Stomach (tissue), 19 donors: ENCODE measurements at places on chromosomes 2 and 18. TPM values are rescaled to one million over a fixed set of nuclear protein-coding genes. Genes with fewer than 3 reads are reported as not detected.
A peak's percentile ranks its signal among the peaks of the same experiment; 100 is the strongest.

Gene HOXD13
- not detected for total RNA-seq

Gene FER1L5
- 0.73 TPM for total RNA-seq

Gene CYP26B1
- total RNA-seq: 0.45 TPM

Gene DTNA
- 41.9 TPM for total RNA-seq

GRCh38 chr2:24538720-24539119 lies 47.7 kb downstream of the NCOA1 start:
- no peak for DNase-seq

DNA sequence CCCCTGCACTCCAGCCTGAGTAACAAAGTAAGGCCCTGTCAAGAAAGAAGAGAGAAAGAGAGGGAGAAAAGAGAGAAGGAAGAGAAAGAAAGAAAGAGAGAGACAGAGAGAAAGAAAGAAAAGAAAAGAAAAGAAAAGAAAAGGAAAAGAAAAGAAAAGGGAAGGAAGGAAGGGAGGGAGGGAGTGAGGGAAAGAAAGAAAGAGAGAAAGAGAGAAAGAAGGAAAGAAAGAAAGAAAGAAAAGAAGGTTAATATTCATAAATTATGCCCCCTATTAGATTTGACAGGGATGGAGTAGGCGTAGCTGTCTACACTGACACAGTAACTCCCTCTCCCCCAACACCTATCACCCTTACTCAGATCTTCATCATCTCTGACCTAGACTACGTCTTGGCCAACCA lies 202.3 kb downstream of the SP3 start:
- DNase-seq: no peak

DNA sequence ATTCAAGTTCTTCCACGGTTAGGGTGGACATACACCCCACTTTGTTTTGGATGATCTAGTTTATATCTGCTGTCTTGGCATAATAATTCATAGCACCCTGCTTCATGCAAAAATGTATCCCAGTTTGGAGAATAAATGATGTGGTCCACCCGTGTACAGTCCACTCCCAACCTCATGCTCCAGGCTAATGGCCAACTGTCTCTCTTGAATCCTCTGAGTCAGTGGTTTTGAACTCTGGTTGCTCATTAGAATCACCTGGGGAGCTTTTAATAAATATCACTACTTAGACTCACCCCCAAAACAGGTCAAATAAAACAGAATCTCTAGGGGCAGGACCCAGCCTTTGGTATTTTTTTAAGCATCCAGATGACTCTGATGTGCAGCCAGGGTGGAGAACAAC lies 78.5 kb downstream of the SDC1 start:
- no peak for DNase-seq

DNA sequence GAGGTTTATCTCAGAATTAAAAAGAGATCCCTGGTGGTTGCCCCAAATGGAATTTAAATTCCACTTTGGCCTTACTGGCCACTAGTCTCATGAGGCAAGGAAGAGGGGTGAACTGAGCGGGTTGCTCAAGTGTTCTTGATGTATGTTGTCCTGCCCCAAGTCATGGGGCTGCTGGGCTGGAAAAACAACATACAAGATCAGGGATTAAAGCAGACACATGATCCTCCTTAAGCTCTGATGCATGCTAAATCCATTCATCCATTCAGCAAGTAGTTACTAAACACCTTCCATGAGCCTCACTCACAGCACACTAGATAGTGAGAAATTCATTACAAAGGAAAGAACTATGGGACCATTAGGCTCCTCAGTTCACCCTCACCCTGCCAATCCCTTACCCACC lies 196.3 kb downstream of the MREG start:
- DNase-seq: no peak

DNA sequence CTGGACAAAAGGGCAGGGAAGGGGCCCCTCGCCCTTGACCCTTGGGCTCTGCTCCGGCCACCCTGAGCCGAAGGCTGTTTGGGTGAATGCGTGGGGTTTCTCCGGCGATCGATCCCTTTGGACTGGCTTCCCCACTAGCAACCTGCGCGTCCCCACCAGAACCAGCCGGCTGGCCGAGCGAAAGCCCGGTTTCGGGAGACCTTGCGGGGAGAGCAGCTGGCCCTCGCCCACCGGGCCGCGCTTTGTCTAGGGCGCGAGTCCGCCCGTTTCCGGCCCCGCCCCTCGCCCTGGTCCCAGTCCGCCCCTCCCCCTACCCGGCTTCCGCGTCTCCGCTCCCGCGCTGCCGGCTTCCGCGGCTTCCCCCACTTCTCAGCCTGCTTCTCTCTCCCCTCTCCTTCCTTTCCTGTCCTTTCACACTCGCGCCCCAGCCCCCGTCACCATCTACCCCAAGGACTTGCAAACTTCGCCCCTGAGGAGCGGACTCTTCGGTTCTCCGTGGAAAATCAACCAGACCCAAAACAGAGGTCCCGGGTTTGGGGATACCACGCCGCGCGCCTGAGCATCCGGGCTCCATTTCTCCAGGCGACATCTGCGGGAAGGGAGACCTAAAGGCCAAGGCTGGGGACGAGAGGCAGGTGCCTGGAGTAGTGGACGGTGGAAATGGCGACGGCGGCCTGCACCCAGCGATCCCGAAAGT lies 48.0 kb upstream of the ATP6V1B1 start:
- DNase-seq: peak; percentile 40

DNA sequence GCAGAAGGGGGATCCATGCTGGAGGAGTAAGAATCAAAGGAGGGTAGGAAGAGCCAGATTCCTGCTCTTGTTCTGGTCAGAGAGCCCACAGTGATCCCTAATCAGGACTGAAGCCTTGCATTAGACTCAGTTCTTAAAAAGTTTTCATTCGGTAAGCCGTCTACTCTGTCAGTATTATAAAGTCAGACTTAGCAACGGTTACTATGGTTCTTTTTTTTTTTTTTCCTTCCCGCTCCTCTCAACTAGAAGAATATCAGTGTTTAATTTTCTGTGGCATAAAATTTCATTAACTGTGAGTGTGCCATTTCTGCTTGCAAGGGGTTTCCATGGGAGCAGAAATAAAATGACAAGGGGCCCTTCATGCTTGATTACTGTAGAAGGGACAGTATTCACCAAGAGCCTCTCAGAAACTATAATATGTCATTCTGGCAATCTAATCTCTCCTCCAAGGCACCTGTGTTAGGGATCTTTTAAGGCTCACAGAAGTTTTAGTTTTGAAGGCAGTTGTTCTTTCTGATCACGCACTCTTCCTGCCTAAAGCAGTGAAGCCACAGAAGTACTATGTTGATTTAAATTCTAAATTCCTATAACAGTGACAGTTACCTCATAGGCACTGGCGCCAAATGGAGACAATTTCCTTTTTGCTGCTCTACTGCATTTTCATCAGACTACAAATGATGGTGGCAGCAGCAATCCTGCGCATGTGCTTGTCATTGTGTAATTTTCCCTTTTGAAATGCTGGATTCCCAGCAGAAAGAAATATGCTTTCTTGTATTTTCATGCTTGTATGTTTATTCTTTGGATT lies 57.0 kb downstream of the OSBPL6 start:
- peak; percentile 43 for DNase-seq

DNA sequence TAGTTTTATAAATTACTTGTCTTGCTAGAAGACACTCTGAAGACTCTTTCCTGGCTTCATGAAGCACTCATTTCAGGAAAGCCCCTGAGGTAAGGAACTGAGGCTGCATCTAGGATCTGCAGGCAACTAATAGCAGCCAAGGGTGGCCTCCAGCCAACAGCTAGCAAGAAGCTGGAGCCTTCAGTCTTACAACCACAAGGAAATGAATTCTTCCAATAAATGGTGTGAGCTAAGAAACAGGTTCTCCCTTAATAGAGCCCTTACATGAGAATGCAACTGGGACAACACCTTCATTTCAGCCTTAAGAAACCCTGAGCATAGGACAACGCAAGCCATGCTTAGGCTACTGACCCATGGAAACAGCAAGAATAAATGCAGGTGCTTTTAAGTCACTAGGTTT lies 254.6 kb upstream of the RBBP8 start:
- peak; percentile 64 for DNase-seq

- DNase-seq: no peak
These were observed 12.4 kb upstream of the XPO1 start for GRCh38 chr2:61550375-61551209.

DNA sequence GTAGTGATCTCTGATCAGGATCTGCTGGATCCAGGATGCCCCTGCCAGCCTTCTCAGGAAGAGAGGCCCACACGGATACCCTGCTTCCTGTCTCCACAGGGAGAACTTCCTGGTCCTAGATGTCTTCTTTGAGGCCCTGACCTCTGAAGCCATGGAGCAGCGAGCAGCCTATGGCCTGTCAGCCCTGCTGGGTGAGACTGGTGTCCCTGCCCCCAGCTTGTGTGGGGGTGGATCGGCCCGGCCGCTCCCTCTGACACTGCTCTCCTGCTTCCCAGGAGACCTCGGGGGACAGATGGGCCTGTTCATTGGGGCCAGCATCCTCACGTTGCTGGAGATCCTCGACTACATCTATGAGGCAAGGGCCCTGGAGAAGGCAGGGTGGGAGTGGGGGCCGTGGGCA lies 6.6 kb downstream of the CHPF start:
- no peak for DNase-seq

DNA sequence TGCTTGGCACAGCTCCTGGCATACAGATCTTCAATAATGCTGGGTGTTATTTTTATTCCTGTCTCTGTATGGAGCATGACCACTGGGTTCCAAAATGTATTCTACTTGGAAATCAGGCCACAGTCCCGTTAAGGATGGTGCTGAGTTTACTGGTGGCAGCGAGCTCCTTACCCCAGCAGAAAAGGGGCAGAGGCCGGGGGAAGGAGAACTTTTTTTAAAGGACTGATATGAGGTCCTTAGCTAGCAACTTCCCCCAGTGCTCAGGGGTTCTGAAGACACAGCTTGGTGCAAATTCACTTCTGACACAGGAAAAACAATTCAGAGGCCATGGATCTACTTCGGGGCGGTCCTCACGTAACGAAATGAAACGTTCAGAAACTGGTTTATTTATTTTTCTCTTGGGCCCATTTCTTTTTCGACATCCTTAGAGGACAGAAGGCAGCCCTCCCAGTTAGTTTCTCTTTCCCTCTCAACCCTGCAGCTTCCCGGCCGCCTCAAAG lies 872 bp downstream of the RDH14 start:
- DNase-seq: no peak

DNA sequence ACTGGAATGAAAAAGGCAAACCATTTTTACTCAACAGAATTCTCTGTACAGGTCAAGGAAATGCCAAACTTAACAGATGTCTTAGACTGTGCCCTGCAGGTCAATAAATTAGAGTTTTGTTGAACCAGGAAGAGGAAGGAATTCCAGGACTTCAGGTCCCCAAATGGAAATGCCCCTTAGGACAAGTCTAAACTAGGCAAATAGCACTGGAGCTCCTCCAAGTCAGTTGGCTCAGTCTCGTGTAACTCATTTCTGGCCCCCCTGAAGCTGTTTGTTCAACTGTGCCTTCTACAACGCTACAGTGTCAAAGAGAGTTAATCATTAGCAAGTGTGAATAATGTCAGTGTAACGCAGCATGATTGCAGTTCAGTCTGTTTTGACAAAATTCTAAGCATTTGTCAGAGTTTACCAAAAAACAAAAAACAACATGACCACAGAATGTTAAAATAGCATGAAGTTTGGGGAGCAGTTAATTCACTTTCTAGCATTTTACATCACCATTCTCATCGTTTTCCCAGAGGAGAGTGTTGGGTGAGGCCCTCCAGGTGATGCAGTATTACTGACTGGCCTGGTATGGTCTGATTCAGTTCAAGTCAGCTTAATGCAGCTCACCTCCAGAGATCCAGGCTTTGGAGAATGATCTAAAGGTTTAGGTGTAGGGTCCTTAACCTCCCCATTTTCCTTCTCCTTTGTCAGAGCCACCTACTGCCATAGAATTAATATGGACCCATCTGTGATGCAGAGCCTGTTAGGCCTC lies 108.1 kb downstream of the AQP4 start:
- DNase-seq: peak; percentile 60
